M059J (cell line): ENCODE measurements at places on chromosomes 7 and 10. TPM values are rescaled to one million over a fixed set of nuclear protein-coding genes. Genes with fewer than 3 reads are reported as not detected.

The CNNM1 gene
- 1.6 and 2.4 TPM in 2 replicates for total RNA-seq

The TMEM196 gene
- total RNA-seq: not detected in 2 replicates

The SRI gene
- total RNA-seq: 44.9 and 92.0 TPM in 2 replicates

The HSPA12A gene
- 0.59 and 4.7 TPM in 2 replicates for total RNA-seq

The AGAP9 gene
- 1.8 and 2.2 TPM in 2 replicates for total RNA-seq

The PRLHR gene
- not detected in 2 replicates for total RNA-seq

The SLIT1 gene
- total RNA-seq: not detected in 2 replicates

GRCh38 chr7:30437823-30438574 lies 40.6 kb downstream of the NOD1 start:
- DNase-seq: no peak

- peak; percentile 9 for DNase-seq
Measured at GRCh38 chr10:133438711-133439273, 14.4 kb upstream of the SPRN start.

GRCh38 chr7:91953618-91954017 lies 13.0 kb downstream of the AKAP9 start:
- DNase-seq: peak; percentile 28

GRCh38 chr10:58010073-58010702 lies 257.5 kb downstream of the IPMK start:
- no peak for DNase-seq

GRCh38 chr7:142535123-142535779 lies 214.0 kb upstream of the PRSS1 start:
- DNase-seq: peak; percentile 89

GRCh38 chr7:109044691-109045090 lies 475.0 kb downstream of the DNAJB9 start:
- DNase-seq: no peak

GRCh38 chr7:149284343-149284742 lies 22.3 kb downstream of the ZNF783 start:
- DNase-seq: no peak

DNA sequence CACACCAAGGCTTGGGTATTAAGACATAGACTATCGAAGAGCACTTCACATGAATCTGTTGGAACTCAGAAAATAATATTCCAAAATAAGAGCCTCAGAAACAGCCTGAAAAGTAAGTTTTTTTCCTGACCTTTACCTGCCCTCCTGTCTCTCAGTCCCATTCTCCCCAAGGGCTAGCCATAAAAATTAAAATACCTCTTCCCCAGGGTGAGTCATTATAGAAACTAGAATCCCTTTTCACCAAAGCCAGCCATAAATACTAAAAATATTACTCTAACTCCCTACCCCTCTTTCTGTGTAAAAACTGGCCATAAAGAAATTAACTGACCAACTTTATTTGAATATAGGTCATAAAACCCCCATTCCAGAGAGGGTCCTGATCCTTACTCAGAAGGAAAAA lies 87.9 kb upstream of the TMEM106B start:
- peak; percentile 78 for DNase-seq

DNA sequence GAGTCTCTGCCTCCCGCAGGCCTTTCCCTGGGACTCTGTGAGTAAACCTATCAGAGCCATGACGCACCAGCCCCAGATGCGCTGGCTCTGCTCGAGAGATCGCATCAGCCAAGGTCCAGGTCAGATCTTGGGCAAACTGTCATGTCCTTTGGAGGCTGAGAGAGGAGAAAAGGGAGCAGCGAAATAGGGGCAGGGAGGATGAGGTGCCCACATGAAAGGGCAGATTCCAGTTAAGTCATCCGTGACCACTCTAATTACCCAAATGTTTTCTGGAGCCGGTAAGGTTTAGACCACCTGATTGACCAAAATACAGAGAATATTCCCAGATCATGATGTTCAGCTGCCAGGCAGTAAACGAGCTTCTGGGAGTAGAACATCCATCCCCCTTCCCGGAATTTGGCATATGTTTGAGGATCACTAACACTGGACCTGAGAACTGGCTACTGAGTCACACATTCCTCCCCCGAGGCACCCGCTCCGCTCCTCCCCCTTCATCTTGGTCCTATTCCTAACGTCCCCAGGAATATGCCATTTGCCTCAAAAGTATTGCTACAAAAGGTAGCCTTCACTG lies 88.0 kb downstream of the FGFR2 start:
- peak; percentile 88 for DNase-seq

DNA sequence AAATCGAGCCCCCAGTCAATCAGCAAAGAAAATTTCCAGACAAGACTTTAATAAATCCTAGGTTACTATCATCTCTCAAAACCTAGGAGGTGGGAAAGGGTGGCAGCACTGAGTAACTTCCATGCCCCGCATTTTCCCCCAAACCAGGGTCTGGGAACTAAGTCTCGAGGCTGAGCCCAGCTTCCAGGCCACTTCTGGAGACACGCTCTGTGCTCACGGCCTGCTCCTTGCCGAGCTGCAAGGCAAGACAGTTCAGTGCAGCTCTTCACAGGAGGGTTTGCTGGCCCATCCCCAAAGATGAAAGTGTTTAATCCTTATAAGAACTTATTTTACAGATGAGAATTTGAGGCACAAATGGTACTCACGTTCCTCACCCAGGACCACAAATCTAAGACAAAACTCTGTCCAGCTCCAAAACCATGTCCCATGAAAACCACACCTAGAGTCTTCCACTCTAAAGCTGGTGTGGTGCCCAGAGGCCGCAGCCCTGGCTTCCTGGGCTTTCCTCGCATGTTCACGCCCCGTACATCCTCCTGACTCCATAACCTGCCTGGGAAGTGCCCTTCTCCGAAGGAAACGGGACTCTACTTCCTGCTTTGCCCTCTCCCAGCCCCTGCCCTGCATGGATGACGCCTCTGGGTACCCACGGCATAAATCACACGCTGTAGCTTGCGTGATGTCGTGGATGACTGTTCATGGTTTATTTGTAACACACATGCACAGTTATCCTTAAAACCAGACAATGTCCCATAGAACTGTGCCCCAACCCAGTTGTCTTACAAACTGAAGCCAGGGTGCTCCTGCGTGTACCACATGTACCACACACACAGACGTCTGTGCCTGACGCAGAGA lies 201.2 kb downstream of the DIP2C start:
- DNase-seq: no peak

DNA sequence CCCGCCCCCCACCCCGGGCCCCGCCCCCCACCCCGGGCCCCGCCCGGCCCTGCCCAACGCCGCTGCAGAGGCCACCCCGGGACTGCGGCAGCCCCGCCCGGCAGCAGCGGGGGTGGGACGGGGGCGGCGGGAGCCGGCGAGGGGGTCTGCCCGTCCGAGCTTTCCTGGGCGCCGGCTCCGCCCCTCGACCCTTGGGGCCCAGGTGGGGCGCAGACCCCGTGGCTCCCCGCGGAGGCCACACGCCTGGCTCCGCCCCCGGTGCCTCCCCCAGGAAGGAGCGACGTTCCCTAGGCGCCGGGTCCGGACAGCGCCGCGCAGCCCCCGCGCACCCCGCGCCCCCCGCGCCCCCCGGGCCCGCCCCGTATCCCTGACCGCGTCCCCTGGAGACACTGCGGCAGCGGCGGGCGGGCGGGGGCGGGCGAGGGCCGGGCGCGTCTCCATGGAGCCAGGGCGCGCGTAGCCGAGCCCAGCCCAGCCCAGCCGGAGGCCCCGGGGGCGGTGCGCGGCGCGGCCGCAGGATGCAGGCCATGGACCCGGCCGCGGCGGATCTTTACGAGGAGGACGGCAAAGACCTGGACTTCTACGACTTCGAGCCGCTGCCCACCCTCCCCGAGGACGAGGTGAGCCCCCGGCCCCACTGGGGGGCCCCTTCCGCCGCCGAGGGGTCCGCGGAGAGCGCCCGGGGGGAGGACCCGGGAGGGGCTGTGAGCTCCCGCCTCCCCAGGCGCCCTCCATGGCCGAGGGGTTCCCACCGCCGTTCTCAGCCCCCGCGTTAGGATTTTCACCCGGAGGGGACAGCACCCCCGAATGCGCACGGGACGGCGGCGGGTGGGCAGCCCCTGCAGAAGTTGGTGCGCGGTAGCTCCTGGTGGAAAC lies at the start of gene KNDC1:
TSS of gene KNDC1 (plus strand) at position 270 of the 876 bp plus-strand sequence. CDS start at position 519, 249 bp downstream.
- no peak for DNase-seq

DNA sequence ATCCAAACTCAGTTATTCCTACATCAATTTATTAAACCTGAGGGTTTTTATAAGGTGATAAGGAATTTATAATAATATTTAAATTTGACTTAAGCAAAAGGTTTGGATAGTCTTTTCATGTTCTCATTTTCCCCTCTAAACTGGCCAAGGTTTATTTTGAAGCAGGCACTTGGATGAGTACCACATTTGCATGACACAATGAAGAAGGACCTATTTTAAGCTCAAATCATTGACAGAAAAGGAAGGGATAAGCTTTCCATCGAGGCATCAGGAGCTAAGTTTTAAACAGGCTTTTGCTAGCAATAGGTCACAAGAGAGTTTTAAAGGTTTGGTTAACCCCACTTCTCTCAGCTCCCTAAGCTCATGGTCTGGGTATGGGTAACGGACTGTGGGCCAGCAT lies 28.7 kb upstream of the FAM13C start:
- no peak for DNase-seq

- no peak for DNase-seq
Measured at GRCh38 chr7:1523208-1523607, 7.3 kb upstream of the MAFK start.

- DNase-seq: peak; percentile 34
Measured at GRCh38 chr7:19919261-19920095, 146.1 kb upstream of the TMEM196 start.

GRCh38 chr7:116593359-116594075 lies 68.7 kb downstream of the CAV1 start:
- no peak for DNase-seq

GRCh38 chr10:30738416-30738815 lies 108.9 kb upstream of the LYZL2 start:
- DNase-seq: no peak

DNA sequence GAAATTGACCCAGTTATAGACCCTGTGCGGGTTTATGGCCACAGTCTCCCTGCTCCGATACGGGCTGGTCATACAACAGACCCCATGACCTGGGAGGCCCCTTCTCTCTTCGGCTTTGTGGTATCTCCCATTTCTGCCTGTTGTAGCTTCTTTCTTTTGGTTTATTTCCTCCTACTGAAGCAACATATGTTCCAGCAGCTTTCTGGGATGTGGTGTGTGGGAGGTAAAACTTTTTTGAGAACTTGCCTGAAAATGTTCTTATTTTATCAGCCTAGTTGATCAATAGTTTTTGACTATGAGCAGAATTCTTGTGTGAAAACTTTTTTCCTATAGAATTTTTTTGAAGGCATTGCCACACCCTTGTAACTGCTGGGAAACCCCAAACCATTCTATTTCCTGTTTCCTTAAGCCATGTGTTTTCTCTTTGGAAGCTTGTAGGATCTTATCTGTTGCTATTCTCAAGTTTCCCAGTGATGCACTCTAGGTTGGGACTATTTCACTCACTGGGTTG lies 80.0 kb downstream of the DAGLB start:
- peak; percentile 36 for DNase-seq

DNA sequence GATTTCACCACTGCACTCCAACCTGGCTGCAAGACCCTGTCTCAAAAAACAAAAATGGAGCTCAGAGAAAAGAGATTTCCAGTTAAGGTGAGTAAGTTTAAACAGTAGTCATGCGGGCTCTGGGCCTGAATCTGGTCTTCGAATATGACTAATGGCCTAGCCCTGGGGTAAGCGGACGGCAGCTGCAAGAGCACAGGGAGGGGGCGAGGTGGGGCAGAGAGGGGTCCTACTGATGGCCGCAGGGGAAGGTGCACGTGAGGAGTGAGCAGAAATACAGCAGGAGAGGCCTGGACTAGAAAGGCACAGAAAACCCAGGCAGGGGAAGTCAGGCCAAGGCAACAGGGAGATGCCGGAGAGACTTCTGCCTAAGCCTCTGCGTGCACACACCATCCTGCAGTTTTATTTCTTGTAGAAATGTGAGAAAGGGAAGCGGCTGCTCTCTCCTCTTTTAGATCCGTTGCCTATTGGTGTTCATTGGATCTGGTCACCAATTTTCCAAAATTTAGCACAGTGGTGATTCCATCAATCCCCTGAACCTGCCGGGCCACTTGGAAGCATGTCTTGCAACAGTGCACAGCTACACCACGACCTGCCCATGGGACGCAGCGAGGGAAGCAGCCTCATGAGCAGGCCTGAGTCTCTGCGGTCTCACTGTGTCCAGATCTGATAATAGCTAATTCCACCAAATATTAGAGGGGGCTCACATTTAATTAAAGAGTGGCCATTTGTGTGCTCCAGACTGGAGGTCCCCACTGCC lies 139.0 kb downstream of the PAXIP1 start:
- DNase-seq: no peak

DNA sequence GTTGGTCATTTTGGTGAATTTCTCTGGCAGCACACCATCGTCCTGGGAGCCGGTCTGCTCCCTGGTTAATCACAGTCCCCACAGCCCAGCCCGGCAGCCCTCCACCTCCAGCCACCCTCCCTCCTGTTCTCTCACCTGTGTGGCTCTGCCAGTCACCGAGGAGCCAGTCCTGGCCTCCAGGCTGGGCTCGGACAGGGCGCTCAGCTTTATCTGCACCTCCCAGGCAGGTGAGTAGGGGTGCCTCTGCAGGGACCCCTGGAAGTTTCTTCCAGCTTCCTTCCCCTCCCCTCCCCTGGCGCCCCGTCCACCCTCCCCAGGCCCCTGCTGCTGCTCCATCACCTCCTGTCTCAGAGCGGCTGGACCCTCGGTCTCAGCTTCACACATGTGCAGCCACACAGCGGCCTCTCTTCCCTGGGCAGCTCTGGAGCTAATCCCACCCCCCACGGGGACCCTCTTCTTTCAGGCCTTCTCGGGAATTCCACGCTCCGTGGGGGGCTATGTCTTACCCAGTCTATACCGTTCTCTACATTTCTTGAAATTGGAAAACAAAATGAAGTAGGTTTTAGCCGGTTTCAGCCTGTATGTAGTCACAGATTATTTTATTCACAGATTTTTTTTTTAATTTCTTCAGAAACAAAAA lies 213.9 kb upstream of the PPP2R2D start:
- DNase-seq: no peak

DNA sequence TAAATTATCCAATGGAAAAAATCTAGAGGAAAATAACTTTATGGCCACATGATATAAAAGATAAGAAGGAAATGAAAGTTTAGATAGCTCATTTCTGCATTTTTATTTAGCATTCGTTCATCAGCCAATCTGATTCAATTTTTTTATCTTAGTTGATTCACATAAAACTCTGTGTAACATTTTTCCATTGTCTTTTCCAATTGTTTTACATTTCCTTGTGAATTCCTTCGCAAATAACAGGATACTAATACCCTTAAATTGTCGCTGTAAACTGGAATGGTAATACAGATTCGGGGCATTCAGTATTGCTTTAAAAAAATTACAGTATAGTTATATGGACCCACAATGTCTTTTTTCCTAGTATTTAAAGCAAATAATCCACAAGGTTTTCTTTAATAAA lies 136.4 kb downstream of the CUBN start:
- DNase-seq: no peak

DNA sequence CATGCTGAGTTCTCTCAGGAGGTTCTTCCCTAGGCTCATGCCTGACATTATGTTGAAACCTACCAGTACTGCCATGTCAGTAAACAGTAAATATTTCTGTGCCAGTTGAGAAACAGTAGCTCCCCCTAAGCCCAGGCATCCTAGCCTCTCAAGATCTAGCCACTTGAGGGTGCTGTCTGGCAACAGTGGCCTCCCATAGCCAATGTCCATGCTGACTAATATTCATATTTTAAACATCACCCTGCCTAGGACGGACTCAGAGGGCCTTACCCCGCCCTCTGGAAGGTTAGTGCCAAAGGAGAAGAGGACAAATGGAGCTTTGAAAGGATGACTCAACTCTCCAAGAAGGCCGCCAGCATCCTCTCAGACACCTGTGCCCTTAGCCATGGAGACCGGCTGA lies 7.7 kb downstream of the ACSM6 start:
- peak; percentile 77 for DNase-seq
